ENCODE measurements at places on chromosomes 11 and 22.

- H3K36me3 ChIP-seq = no peaks in the 10 kb centered on the region
- H3K27me3 ChIP-seq = peaks cover 39% of the 10 kb centered on the region
- H3K27ac ChIP-seq = no peak overlapping the region
- no peak for DNase-seq
- H3K4me1 ChIP-seq = peaks cover 18% of the 10 kb centered on the region
- H3K4me3 ChIP-seq = no peak overlapping the region
Observed at GRCh38 chr11:94739331-94739730, 28.8 kb upstream of the AMOTL1 start.

- peak; percentile 72 for DNase-seq
- H3K27ac ChIP-seq = peak overlapping the region; percentile 98
- peaks cover 25% of the 10 kb centered on the region for H3K36me3 ChIP-seq
- peak overlapping the region; percentile 96 for H3K4me3 ChIP-seq
Observed at GRCh38 chr11:70203751-70204465, 812 bp downstream of the FADD start.

DNA sequence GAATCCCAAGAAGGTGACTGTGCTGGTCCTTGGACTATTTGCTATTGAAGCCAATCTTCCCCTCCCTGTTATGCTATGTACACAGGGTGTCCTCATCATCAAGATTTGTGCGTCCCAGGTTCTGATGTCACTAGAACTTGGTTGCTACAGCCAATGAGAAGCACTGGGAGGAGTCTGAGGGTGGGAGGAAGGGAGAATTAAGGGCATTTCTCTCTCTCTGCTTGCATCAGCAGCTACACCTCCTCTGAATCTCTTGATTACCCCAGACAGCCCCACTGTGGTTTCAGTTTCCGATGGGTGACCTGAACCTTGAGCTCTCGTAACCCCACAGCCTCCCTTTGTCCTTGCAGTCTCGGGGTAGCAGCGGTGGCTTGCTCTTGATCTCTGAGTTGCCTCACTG is 212.4 kb upstream of the SESN3 start:
- H3K27me3 ChIP-seq = no peaks in the 10 kb centered on the region
- H3K36me3 ChIP-seq = no peaks in the 10 kb centered on the region
- H3K4me3 ChIP-seq = no peak overlapping the region
- DNase-seq = no peak
- H3K27ac ChIP-seq = no peak overlapping the region

DNA sequence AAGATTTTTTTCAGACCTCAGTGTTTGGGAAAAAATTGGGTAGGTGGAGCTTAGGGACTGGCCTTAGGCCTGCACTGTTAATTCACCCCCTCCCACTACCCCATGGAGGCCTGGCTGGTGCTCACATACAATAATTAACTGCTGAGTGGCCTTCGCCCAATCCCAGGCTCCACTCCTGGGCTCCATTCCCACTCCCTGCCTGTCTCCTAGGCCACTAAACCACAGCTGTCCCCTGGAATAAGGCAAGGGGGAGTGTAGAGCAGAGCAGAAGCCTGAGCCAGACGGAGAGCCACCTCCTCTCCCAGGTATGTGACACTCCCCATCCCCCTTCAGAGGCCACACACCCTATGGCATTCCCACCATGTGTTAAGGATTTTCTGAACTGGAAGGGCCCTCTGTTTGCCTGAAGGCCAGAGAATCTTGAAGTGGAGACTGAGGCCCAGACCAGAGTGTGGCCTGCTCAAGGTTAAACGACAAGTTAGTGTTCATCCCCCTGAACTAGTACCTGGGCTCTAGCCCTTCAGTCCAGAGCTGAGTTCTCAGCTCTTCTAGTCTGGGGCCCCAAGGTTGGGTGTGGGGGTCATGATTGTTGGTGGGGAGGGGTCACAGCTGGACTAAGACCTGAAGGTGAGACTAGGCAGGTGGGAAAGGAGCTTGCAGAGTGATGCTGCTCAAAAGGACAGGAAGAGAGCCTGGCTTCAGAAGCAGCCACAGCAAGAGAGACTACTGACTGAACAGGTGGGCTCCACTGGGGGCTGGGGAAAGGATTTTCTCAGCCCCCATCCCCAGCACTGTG is 2.3 kb upstream of the FOLR1 start:
- H3K27ac ChIP-seq = no peak overlapping the region
- H3K4me1 ChIP-seq = no peaks in the 10 kb centered on the region
- H3K36me3 ChIP-seq = no peaks in the 10 kb centered on the region
- H3K27me3 ChIP-seq = no peaks in the 10 kb centered on the region
- H3K4me3 ChIP-seq = no peak overlapping the region

DNA sequence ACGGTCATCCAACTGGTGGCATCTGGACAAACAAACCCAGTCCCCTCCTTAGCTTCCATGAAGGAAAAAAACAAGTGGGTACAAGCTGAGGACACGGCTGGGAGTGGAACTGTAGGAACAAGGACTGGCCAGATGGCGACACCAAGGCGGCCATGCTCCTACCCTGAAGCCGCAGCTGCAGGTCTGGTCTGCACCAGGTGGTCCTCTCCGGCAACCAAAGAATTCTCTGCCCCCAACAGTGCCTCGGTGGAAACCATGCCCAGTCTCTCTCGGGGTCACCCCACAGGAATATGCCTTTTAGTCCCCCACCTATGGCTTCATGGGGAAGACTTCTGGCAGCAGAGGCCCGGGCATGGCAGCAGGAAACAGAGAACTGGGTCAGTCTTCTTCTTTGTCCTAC is 22.6 kb downstream of the OVOL1 start:
- no peak overlapping the region for H3K4me3 ChIP-seq
- DNase-seq = no peak
- H3K27me3 ChIP-seq = peaks cover 32% of the 10 kb centered on the region
- H3K27ac ChIP-seq = no peak overlapping the region

DNA sequence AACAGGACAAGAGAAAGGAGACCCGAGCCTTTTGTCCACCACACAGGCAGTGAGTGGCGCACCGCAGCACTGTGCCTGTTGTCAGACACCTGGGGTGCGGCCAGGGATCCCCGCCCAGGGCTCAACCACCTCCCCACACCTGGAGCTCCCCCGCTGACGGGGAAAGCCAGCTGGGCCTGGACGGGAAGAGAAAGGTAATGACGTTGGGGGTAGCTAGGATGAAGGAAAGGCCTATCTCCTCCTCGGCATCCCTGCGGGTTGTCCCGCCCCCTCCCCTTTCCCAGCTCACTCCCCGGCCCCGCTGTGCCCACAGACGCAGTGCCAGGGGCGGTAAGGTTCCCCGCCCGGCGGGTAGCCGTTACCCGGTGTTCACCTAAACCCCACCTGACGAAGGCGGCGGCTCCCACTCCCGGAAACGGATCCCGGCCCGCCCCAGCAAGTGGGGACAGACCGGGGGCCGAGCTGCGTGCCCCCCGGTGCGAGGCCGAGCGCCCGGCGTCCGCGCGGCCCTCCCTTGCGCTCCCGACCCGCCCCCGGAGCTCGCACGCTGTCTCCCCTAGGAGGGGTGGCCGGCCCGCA is 495 bp downstream of the HYOU1 start:
- peak overlapping the region; percentile 98 for H3K4me3 ChIP-seq
- H3K27me3 ChIP-seq = no peaks in the 10 kb centered on the region
- peaks cover 10% of the 10 kb centered on the region for H3K36me3 ChIP-seq

- H3K4me1 ChIP-seq = peaks cover 10% of the 10 kb centered on the region
- H3K36me3 ChIP-seq = peaks cover 1% of the 10 kb centered on the region
- H3K27me3 ChIP-seq = peaks cover 14% of the 10 kb centered on the region
- H3K27ac ChIP-seq = peak overlapping the region; percentile 94
- peak overlapping the region; percentile 93 for H3K4me3 ChIP-seq
Observed at GRCh38 chr11:43644621-43645299, 35.8 kb upstream of the HSD17B12 start.

DNA sequence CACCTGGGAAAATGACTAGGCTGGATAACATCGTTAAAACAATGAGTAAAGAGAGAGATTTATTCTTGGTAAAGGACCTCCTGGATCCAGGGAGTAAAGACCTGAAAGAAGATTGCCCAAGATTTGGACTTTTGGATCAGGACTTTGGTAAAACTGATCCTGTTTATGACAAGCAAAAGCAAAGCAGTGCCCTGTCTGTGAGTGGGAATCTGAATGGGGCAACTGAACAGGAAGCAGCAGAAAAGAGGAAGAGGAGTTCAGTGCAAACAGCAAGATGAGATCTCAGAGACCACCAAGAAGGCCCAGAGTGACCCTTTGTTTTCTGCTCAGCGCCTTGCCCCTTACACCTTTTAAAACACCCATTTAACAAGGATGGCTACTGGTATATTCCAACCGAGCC is 122.0 kb downstream of the VPREB1 start:
- DNase-seq = no peak
- no peak overlapping the region for H3K4me3 ChIP-seq
- no peak overlapping the region for H3K27ac ChIP-seq
- H3K36me3 ChIP-seq = no peaks in the 10 kb centered on the region
- no peaks in the 10 kb centered on the region for H3K4me1 ChIP-seq
- H3K27me3 ChIP-seq = peaks cover 48% of the 10 kb centered on the region

- DNase-seq = no peak
- no peaks in the 10 kb centered on the region for H3K36me3 ChIP-seq
Observed at GRCh38 chr11:36790526-36790925, 192.5 kb upstream of the RAG2 start.

DNA sequence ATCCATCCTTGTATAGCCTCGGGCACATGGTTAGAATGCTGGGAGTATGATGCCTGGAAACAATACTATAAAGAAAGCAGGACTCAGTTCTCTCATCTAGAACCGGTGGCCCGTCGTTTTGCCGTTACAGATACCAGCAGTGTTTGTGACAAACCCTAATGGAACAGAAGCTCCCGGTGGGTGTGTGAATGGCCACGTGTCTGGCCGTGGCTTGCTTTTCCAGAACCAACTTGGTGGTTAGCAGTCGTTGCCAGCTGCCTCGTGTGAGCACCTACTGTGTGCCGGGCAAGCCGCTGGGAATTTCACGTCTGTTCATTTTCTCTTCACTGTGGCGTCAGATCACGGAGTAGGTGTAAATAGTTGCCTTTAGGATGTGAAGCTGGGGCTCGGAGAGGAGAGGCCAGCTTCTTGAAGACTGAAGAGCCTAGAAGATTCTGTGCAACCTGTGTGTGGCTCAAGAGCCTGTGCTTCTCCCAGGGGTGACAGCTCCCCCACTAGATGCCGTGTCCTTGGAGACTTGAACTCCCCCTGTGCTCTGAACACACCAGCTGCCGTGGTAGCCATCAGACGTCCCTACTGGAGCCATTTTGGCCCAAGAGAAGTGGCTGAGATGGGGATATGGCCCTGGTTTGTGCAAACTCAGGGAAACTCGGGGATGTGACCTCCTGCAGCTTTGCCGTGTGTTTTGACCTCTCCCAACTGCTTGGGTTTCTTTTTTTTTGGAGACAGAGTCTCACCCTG is 57.5 kb upstream of the PPARA start:
- H3K27ac ChIP-seq = no peak overlapping the region
- no peaks in the 10 kb centered on the region for H3K27me3 ChIP-seq
- H3K4me3 ChIP-seq = no peak overlapping the region
- DNase-seq = no peak
- H3K36me3 ChIP-seq = no peaks in the 10 kb centered on the region

- peaks cover 2% of the 10 kb centered on the region for H3K36me3 ChIP-seq
- H3K4me3 ChIP-seq = no peak overlapping the region
- no peak overlapping the region for H3K27ac ChIP-seq
- H3K27me3 ChIP-seq = no peaks in the 10 kb centered on the region
- DNase-seq = no peak
- no peaks in the 10 kb centered on the region for H3K4me1 ChIP-seq
Observed at GRCh38 chr11:17890325-17890724, 122.5 kb downstream of the SERGEF start.

GRCh38 chr11:45798793-45799441 is 6.0 kb upstream of the SLC35C1 start:
- DNase-seq = no peak
- H3K27ac ChIP-seq = no peak overlapping the region
- no peak overlapping the region for H3K4me3 ChIP-seq
- H3K27me3 ChIP-seq = peaks cover 7% of the 10 kb centered on the region

- peaks cover 6% of the 10 kb centered on the region for H3K27me3 ChIP-seq
- no peaks in the 10 kb centered on the region for H3K36me3 ChIP-seq
- peaks cover 19% of the 10 kb centered on the region for H3K4me1 ChIP-seq
- no peak overlapping the region for H3K4me3 ChIP-seq
- no peak for DNase-seq
Observed at GRCh38 chr11:65151331-65151899, 17.1 kb upstream of the SYVN1 start.

- peaks cover 53% of the 10 kb centered on the region for H3K36me3 ChIP-seq
- no peak overlapping the region for H3K27ac ChIP-seq
- H3K4me1 ChIP-seq = no peaks in the 10 kb centered on the region
- no peak for DNase-seq
Observed at GRCh38 chr11:108351468-108351867, 115.9 kb downstream of the C11orf65 start.

- no peak overlapping the region for H3K27ac ChIP-seq
- H3K4me3 ChIP-seq = no peak overlapping the region
- H3K4me1 ChIP-seq = no peaks in the 10 kb centered on the region
- no peak for DNase-seq
- H3K36me3 ChIP-seq = no peaks in the 10 kb centered on the region
Observed at GRCh38 chr11:122287401-122287800, 171.4 kb upstream of the BLID start.

DNA sequence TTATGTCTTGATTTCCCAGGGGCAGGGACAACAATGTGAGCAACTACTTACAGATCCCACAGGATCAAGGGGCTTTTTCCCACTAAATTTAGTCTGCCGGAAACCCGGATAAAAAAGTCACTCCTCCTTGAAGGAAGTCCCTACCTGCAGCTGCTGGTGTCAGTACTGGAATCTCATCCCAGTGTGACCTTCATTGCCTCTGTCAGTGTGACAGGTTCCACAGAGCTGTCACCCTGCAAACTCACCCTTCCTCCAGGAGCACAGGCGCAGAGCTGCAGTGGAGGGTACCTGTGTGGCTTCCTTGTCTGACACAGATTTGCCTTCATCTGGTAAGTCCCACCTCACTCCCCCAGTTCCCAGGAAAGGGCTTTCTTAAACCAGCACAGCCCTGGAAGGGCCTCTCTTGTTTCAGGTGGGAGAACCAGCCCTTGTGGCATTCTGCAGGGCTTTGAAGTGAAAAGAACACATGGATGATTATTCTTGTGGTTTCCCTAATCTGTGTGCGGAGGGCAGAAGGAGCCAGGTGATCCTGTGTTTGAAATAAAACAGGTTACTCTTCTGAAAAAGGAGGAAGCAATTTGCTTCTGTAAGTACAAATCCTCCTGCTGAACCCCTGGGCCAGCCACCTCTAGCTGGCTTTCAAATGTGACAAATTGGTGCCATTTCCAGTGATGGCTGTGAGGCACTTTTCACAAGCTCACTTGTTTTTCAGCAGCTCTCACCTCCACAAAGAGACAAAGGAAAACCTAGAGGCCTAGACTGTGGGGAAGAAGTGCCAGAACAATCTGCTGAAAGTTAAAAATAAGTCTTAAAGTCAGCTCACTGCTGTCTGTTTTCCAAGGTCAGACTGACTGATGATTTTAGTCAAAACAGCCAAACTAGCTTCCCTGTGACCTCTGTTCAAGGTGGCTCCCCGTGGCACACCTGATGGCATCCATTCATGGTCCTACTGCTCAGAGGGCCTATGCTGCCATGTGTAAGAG is 9.2 kb upstream of the PRSS23 start:
- H3K27ac ChIP-seq = no peak overlapping the region
- no peaks in the 10 kb centered on the region for H3K4me1 ChIP-seq
- no peaks in the 10 kb centered on the region for H3K36me3 ChIP-seq
- H3K4me3 ChIP-seq = no peak overlapping the region
- DNase-seq = no peak

GRCh38 chr11:69541501-69542313 is 60.2 kb downstream of the LINC01488 start:
- no peaks in the 10 kb centered on the region for H3K36me3 ChIP-seq
- H3K4me1 ChIP-seq = peaks cover 6% of the 10 kb centered on the region
- H3K27me3 ChIP-seq = no peaks in the 10 kb centered on the region
- DNase-seq = no peak
- H3K4me3 ChIP-seq = no peak overlapping the region
